ENCODE measurements at places on chromosomes 6 and 20.

DNA sequence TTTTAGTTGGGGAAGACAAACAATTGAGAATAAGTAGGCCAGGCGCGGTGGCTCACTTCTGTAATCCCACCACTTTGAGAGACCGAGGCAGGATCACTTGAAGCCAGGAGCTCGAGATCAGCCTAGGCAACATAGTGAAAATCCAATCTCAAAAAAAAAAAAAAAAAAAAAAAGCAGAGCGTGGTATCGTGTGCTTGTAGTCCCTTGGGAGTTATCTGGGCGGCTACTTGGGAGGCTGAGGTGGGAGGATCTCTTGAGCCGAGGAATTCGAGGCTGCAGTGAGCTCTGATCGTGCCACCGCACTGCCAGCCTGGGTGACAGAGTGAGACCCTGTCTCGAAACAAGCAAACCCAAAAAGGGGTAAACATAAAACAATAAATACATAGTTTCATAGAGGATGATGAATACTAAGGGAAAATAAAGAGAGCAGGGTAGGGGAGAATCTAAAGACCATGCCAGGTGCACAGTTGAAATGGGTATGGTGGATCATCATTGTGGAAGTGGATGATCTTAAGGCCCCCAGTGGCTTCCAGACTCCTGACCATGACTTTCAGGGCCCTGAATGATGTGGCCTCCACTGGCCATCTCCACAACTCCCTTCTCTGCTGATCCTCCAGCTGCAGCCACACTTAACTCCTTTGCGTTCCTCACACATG lies 947 bp downstream of the POFUT1 start:
- no peak for DNase-seq

GRCh38 chr6:107102414-107102805 lies 12.9 kb downstream of the BEND3 start:
- DNase-seq: no peak

- no peak for DNase-seq
Observed at GRCh38 chr6:97110626-97111025, 172.4 kb downstream of the MMS22L start.

DNA sequence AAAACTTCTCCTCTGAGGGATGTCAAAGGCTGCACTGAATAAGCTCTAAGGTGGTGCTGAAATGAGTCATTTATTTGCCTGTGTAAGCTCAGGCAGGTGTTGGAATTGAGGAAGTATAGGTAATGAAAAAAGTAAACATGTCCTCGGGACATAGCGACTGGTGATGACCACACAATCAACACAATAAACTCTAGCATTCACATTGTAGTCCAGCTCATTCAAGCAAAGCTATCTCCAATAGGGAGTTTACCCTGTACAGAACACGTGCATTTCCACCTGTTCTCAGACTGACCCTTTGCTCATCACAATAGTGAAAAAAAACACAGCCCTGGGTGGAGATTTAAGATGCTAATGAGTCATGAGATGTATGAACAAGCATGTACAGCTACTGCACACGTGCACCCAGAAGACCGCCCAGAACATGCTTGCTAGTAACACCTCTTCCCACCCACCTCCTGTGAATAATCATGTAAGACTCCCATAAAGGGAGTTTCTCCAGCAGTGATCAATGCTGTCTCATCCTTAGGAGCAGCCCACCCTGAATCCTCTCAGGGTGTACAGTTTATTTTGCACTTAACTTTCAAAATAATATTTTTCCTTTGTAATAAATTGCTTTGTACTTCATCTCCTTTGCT lies 33.0 kb upstream of the POU5F1 start:
- peak; percentile 45 for DNase-seq

GRCh38 chr6:78670802-78671201 lies 196.5 kb upstream of the IRAK1BP1 start:
- DNase-seq: no peak

DNA sequence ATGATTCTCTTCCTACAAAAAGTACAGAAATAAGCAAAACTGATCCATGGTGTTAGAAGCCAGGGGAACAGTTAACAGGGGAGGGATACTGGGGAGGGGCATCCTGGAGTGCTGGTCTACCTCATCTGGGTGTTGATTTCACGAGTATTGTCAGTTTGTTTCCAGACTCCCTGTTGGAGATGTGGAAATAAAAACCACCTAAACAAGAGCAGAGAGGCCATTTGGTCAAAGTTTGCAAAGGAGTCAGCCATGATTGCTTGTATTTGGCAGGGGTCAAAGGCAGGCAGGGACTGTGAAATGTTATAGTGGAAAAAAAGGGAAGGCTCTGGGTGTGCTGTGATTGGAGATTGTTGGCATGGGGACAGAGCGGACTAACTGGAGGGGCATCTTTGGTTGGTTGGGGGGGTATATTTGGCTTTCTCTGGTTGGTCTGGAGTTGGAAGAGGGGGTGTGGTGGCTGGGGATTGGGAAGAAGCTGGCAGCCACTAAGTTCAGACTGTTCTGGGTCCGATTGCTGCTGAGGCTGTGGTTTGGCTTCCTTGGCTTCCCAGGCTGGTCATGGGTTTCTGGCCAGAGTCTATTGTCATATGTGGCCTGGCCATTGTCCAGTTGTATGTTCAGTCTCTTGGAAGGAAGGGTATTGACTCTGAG lies 14.9 kb upstream of the PANK2 start:
- DNase-seq: no peak

- no peak for DNase-seq
Observed at GRCh38 chr6:138005846-138006245, 101.4 kb downstream of the PERP start.

GRCh38 chr6:6386010-6386409 lies 65.5 kb upstream of the F13A1 start:
- no peak for DNase-seq

DNA sequence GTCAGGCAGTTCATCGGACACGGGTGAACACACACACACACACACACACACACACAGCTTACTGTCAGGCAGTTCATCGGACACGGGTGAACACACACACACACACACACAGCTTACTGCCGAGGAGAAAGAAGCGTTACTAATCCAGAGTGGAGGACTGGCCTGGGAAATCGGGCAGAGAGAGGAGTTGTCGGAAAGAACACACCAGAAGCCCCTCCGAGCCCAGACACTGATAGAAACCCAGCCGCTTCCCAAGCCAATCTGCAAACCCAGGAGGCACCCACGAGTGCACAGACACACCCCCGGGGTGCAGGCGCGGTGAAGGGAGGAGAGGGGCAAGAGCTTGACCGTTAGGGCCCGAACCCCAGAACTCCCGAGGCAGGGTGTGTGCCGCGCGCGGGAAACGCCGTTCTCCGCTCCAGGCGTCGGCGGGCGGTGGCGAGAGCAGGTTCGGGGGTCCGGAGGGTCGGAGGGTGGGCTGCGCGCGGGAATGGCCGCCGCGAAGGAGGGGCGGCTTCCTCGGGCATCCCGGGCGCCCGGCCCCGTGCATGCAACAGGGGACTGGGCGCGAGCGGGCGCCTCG lies 636 bp downstream of the ELOVL2 start:
- DNase-seq: peak; percentile 9
